Cortex of kidney (tissue), 1 donor: ENCODE measurements at places on chromosomes 3 and 15.

GRCh38 chr3:191721390-191721861, 260.5 kb downstream of the PYDC2 start:
- no peak for DNase-seq

DNA sequence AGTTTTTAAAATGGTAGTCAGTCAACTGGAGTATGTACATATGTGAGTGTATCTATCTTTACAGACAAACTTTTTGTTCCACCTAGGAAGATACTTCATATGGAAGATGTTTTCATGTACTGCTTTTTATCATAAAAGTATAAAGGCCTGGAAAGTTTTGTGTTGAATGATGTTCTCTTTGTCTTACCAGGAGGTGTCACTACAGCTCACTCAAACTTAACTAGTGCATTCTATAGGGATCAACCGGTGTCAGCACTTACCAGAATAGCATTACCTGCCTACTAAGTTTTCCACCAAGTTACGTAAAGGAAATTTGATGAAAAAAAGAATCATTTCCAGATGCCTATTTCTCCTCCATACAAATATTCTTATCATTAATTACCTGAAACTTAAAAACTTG, 522.6 kb upstream of the SEMA6D start:
- no peak for DNase-seq

GRCh38 chr3:159600291-159600690, 388.3 kb upstream of the IL12A start:
- no peak for DNase-seq

- no peak for DNase-seq
Observed at GRCh38 chr15:47820747-47821319, 103.5 kb downstream of the SEMA6D start.

DNA sequence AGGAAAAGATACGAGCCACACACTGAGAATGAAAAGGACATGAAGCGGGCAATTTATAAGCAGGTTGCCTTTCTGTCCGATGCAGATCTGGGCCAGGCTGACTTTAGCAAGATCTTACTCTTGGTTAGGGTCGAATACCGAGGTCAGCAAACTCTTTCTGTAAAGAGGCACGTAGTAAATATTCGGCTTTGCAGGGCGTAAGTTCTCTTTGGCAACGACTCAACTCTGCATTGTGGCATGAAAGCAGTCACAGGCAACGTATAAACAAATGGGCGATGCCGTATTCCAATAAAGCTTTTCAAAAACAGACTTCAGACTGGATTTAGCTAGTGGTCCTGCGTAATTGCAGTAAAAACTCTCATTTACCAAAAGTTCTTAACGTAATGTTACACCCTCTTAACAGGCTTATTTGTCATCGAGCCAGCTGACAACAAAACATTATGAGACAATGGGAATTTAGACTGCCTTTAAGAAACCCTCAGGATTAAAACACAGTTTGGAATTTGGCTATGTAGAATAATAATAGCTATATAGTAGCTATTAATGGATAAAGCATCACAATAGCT, 13.1 kb upstream of the RPL35A start:
- DNase-seq = no peak

GRCh38 chr15:93019090-93019489, 69.9 kb downstream of the RGMA start:
- DNase-seq = no peak

- DNase-seq = no peak
Observed at GRCh38 chr3:24387000-24387399, 107.7 kb downstream of the THRB start.

DNA sequence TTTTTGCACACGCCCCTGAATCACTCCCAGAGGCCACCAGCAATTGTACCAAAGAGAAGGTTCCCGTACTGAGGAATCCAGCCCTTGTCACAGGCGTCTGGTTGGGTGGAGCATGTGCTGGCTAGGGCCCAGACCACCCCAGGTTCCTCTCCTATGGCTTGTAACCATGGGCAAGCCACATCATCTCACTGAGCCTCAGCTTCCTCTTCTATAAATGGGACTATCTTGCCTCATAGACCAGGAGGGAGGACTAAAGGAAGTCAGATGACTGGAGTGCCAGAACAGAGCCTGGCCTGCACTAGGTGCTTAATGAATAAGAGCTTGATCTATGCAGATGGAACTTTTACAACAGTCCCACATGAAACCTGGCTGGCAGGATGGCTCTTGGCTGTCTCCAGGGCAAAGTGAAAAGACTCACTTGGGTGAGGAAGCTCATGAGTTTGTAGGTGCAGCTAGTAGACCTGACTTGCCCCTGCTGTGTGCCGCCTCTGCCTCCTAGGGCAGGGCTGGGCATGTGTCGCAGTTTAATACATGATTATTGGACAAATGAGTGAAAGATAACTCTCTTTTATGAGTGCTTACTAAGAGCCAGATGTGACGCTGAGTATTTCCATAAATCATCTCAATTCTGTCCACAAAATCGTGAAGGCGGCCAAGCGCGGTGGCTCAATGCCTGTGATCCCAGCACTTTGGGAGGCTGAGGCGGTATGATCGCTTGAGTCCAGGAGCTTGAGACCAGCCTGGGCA, 29.3 kb downstream of the CTSH start:
- no peak for DNase-seq
